ENCODE measurements at places on chromosomes 5 and 9.

DNA sequence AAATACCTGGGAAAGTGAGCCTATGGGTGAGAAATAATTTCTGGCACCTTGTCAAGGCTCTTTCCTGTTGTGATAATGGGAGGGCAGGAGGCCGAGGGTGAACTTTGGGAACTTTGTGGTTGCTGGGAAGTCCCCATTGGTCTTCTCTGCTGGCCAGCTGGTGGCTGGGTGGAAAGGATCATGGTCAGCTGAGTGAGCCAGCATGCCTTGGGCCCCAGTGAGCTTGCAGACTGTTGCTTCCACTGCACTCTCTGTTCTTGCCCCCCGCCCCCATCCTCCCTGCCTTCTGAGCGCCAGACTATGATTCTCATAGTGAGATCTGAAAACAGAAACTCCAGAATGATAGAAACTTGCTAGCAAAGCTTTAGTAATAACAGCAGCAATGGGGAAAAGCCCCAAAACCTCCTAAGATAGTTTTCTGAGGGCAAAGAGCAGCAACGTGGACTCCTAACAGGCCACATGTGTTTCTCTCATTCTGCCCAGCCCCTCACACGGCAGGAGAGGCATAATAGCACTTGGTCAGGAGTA lies 139.2 kb upstream of the SMARCA2 start:
- no peak for DNase-seq

DNA sequence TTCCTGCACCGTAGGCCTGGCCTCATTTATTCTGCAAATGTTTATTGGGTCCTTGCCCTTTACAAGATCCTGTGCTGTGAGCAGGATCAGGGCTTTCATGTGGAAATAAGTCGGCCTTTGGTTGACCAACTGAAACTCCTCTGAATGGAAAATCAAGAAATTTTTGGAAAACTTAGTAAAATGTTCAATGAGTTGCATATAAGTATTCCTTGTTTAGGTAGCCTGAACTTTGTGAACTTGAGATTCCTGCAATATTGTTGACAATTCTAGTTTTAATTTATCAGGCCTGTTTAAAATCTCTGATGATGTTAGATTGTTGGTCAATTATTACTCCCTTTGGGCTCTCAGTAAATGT lies 1.1 kb downstream of the MAML1 start:
- DNase-seq: no peak

DNA sequence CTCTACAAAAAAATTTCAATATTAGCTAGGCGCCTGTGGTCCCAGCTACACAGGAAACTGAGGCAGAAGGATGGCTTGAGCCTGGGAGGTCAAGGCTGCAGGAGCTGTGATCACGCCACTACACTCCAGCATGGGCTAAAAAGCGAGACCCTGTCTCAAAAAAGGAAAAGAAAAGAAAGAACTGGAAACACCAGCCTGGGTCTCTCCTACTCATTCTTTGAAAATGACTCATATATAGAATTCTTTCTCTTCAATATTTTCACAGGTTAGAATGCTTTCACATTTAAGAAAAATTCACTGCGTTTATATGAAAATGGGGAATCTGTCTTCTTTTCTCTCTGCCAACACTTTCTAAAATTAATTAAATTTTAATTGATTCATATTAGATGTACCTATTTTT lies 115.6 kb downstream of the TRPM6 start:
- DNase-seq: no peak

GRCh38 chr9:110192531-110193261 lies 15.3 kb downstream of the C9orf152 start:
- no peak for DNase-seq

DNA sequence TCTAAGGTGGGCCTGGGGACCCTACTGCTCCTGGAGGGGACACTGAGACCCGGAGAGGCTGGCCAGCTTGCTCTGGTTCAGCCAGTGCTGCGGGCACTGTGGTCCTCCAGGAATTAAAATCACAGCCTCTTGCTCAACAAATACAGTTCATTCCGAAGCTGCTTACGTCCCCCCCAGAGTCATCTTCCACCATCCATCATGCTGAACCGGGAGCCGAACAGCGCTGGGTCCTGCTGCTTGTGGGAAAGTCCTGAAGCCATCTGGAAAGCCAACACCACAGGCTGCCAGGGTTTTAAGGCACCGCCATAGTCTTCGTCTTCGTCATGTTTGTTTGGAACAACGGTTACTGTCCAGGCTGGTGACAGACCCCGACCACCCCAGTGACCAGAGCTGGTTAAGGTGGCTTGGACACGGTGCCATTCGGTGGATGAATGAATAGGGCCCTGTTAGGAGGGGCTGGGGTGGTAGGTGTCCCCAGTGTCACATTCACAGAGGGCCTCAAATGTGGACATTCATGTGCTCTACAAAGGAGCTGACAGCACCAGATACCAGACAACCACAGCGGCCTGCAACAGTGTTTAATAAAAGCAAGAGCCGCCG lies 81.6 kb upstream of the PHYKPL start:
- DNase-seq: no peak

DNA sequence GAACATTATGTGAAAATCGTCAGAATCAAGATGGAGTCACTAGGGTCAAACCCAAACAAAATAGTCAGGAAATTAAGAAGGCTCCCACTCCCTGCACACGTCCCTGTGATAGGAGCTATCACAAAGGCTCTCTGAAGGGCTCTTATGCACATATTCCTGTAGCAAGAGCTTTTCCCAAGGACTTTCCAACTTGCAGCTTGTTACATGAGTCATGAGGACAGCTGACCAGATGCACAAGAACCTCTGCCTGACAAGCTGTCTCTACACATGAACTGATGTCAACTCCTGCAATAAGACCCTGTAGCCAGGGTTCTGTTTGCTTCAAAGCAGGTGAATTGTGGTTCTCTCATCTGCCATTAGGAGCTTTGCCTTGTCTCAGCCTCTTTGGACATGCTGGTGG lies 122.4 kb downstream of the OLFM1 start:
- no peak for DNase-seq

DNA sequence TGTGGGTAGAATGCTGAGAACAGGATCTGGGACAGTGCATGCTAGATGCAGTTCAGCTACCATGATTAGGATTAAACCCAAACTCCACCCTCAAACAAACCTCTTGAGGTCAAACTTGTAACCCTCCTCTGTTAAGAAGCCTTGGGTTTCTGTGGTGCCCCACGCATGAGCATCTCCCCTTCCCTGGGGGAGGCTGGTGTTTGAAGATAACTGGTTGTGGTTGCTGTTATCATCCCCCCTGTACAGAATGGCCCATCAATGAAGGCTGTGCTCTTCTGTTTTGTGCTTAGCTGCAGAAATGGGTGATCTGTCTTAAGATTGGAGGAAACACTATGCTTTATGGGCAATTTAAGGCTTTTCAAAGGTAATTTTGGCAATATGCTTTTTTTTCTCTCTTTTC lies 4.4 kb upstream of the DAB2IP start:
- DNase-seq: no peak

DNA sequence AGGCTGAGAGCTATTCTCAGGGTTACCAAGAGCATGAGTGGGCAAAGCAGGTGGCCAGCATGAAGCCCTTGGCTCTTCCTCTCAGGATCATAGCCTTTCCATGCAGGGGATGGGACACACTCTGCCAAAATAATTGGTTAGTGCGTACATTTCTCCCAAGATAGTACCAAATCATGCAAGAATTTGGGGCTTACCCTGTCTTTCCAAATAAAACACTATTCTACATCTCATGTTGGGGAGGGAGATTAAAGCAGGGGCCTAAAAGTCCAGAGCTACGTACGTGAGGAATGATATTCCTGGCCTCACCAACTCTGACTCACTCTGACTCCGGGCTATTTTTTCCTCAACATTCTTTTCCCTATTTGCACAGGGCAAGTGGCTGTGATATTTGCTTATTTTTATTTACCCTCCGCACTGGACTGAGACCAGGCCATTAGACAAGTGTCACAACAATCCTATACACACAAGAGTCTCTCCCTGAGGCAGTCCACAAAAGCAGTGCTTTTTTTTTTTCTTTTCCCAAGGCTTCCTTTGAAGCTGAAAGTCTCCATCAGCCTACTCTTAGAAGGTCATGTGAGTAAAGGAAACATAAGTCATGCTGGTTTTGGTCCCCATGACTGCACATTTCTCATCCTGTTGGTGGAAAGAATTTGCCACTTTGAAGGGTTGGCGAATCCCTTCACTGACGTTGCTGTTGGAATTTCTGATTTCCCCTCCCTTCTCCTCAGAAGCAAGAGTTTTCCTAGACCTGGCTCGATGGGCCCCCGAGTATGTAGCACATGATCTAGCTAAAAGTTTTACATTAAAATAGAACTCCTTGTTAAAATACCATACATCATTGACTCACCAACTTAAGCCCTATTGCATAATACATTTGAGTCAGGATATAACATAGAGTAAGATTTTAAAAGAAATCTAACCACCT lies 40.0 kb downstream of the TMEM252 start:
- DNase-seq: no peak

DNA sequence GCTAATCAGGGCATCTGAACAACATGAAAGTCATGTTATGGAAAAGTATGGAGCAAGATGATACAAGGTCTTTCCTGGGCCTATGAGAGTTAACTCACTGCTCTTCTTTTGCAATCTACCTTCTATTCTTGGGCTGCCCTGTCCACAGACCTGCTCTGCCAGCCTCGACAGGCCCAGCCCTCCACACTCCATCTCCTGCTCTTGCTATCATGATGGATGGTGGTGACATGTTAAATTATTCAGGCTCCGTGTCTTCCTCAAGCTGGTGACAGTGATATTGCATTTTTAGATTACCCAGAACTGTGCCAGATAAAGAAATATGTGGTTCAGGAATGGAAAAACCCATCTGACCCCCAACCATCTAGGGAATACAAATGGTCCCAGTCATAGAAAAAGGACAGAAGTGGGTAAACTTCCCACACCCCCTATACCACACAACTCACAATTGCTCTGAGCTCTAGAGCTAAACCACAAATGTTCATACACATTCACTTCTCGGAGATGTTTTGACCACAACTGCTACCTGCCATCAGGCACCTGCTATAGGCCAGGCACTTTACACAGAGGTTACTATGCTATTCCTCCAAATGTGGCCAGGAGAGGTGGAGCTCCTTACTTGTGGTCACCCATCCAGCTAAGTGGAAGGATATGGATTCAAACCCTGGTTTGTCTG lies 311.3 kb downstream of the ASTN2 start:
- no peak for DNase-seq

DNA sequence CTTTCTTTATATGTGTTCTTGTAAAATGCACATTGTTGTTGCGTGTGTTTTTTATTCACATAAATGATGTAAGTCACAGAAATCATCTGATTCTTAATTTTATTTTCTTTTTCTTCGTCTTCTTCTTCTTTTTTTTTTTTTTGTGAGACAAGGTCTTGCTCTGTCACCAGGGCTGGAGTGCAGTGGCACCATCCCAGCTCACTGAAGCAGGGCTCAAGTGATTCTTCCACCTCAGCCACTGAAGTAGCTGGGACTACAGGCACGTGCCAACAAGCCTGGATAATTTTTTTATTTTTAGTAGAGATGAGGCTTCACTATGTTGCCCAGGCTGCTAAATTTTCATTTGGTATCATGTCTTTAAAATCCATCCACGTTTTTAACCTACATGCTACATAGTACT lies 28.5 kb upstream of the FANCC start:
- DNase-seq: no peak

GRCh38 chr5:56206126-56206910 lies 26.8 kb downstream of the ANKRD55 start:
- DNase-seq: no peak

- no peak for DNase-seq
Measured at GRCh38 chr5:149108651-149109280, 32.5 kb upstream of the ABLIM3 start.

GRCh38 chr5:155154973-155155372 lies 141.4 kb downstream of the KIF4B start:
- DNase-seq: no peak

DNA sequence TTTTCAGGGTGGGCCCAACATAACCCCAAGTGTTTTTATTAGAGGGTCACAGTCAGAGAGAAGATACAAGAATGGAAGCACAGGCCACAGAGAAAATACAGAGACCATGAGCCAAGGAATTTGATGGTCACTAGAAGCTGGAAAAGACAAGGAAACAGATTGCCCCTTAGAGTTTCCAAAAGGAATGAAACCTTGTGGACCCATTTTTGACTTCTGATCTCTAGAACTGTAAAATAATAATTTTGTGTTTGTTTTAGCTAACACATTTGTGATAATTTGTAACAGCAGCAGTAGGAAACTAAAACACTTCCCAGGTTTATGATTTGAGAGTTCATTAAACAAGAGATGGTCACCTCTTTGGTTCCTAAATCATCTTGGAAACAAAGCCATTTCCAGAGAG lies 21.8 kb downstream of the CDKN2A start:
- DNase-seq: no peak

DNA sequence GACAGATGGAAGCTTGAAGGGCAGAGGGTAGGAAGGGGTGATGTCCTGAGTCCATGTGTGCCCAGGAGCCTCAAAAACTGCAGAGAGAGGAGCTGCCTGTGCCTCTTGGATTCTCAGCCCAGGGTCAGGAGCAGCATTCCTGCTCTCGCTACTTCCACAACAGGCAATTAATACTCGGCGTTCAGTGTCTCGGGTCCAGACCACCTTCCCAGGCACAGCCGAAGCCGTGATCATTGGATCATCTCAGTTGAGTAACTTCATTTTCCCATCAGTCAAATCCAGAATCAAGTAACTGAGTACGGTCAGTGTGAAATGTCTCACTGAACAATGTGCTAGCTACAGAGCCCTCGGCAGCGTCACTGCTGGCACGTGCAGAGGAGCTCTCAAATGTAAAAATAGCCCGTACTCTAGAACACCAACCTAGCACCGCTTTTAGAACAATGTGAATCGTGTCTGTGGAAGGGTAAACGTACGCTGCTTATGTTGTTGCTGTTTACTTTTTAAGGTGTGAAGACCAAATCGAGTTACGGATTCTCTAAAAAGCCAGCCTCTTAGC lies 63.5 kb upstream of the IRX4 start:
- DNase-seq: no peak

DNA sequence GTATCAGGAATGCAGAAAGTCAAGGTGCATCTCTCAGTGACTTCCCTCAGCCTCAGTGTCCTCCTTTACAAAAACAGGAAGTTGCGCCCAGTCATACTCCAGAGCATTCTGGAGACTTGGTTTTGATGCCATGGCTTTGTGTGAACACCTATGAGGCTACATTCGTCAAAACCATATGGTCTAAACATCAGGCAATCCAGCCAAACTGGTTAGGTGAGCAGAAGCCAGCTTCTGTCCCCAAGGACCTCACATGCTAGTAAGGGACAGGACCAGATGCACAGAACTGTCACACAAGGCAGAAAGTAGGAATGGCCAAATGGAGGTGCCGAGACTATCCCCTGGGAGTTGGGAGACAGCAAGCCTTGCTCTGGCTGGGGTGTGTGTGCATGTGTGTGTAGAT lies 217.2 kb downstream of the MELK start:
- no peak for DNase-seq
